MCF 10A (cell line): ENCODE measurements at places on chromosomes 3 and 15.

GRCh38 chr3:25785826-25786225 is 2.6 kb upstream of the NGLY1 start:
- no peak for DNase-seq

GRCh38 chr3:141825216-141826011 is 51.0 kb upstream of the ATP1B3 start:
- DNase-seq: peak; percentile 62

GRCh38 chr3:36674816-36675215 is 89.5 kb downstream of the DCLK3 start:
- DNase-seq: no peak

DNA sequence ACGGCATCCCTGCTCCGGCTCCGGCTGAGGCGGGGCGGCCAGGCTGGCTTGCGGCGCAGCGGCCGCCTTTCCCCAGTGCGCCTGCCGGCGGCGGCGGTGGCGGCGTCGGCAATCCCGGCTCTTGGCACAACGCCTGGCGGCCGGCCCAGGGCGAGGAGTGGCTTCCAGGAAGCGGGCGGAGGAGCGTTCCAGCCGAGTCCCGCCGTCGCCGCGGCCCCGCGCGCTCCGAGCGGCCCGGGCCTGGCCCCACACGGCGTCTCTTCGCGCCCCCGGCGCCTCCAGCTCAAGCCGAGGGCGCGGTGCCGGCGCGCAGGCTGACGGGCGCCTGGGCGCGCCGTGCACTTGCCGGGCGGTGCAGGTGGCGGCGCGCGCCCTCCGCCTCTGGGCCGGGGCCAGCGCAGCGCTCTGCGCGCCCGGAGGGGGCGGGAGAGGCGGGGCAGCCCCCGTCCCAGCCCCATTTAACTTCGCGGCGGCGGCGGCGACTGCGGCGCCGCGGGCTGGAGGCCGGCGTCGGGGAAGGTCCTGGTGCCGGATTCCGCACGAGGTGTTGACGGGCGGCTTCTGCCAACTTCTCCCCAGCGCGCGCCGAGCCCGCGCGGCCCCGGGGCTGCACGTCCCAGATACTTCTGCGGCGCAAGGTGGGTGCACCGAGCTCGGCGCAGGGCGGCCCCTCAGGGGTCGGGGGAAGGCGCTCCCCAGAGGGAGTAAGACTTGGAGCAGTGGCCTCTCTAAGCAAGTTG is at the start of gene ADAMTSL3:
Gene ADAMTSL3 (plus strand): TSS at position 485 of the 740 bp plus-strand sequence. CDS start 1,639 bp downstream, outside the sequence.
- peak; percentile 71 for DNase-seq

GRCh38 chr3:17730318-17730967 is 12.0 kb downstream of the TBC1D5 start:
- peak; percentile 74 for DNase-seq

GRCh38 chr3:32136703-32137102 is 30.3 kb downstream of the GPD1L start:
- DNase-seq: no peak

GRCh38 chr3:30407651-30408050 is 198.8 kb upstream of the TGFBR2 start:
- no peak for DNase-seq

DNA sequence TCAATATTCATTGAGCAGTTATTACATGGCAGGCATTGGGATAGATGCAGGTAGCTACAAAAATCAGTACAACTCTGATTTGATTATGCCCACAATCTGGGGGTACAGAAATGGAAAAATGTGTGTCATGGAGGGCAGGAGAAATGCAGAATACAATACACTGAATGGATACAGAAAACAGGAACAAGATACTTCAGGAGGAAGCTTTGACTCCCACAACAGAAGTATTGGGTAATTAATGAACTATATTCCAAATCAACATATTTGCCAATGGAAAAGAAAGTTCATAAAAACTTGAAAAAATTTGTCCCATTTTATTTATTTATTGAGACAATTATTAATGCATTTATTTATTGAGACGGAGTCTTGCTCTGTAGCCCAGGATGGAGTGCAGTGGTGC is 207.0 kb downstream of the SUCLG2 start:
- no peak for DNase-seq

- peak; percentile 44 for DNase-seq
Measured at GRCh38 chr15:63896336-63897115, 62.8 kb upstream of the HERC1 start.

GRCh38 chr3:157204431-157204830 is 44.5 kb upstream of the CCNL1 start:
- peak; percentile 49 for DNase-seq

GRCh38 chr3:116280130-116280740 is 165.1 kb downstream of the LSAMP start:
- no peak for DNase-seq

DNA sequence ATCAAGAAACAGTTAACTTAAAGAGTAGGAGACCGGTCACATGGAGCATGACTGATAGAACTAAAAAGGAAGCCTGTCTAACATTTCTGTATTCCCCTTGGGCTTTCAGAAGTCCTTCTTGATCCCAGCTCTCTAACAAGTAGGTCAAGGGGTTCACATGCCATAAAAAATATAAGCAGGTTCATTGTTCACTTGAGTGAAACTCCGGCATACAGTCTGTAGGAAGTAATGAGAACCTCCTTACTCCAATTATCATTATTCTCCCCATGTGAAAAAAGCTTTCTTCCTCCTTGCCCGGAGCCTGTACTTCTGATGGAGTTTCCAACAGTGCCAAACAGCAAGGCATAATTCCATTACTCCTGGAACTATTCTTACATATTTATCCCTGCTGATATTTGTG is 242.8 kb upstream of the CNTN4 start:
- DNase-seq: no peak

- no peak for DNase-seq
Measured at GRCh38 chr3:113719294-113719693, 22.9 kb upstream of the USF3 start.

DNA sequence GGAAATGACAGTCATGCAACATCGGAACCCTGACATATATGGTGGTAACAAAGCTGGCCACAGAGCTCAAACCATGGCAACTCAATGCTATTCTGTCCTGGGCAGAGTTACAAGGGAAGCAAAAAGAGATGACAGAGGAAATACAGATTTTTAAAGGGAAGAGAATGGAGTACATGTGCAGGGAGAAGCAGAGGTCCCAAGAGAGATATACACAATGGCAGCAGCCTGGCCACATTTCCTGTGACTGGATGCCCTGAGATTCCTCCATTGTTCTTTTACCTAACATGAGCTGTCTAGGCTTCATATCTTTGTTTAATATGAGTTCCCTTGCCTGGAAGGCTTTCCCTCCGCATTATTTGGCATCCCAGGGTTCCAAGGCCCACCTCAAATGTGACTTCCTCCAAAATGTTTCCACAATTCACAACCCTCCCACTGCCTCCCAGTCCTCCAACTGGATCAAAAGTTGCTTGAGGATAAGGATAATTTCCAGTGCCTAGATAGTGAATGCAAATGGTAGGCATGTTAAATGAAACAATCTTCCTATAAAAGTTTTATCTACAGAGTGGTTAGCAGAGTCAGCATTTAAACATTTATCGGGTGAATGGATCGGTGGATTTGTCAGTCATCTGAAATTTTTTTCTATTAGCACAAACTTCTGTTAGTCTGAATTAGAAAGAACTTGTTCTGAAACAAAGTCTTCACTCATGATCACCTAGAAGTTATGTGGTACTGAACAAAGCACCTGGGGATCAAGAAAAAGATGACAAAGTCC is 86.2 kb downstream of the DHX30 start:
- DNase-seq: no peak

DNA sequence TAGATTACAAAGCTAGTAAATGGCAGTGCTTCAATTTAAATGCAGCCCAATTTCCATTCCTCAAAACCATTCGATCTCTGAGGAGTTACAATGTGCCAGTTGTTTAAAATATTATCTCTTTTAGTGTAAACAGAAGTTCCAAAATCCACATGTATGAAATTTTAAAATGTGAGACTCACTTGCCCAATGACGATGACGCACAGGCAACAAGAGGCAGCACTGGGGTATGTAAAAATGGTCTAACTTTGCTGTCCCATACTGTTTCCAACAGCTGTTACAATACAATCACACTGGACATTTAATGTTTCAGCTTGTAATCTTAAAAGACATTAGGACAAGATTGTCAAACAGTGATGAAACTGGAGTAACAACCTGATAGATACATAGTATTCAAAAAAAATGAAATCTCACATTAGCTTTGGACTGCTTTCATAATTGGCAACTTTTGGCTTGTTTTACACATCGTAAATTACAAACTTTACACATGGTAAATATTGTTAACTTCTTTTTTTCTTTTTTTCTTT is 12.2 kb downstream of the SLTM start:
- DNase-seq: no peak

DNA sequence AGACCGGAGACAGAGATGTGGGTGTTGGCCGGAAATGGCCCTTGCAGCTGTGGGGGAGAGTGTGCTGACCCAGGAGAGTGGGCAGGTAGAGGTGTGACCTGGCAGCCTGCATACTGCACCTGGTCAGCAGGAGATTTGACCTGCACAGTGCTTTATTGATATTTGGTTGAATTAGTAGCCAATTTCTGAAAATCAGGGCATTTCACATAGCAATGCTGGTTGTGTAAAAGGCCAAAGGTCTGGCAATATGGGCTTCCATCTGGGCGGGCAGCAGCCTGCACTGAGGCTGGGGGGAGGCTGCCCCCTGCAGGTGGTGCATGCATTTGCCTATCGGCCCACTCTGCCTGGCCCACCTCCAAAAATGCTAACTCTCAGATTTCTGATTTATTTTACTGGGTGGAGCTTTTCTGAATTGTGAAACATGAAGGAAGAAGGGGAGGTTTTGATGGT is 9.4 kb upstream of the MGLL start:
- peak; percentile 65 for DNase-seq

DNA sequence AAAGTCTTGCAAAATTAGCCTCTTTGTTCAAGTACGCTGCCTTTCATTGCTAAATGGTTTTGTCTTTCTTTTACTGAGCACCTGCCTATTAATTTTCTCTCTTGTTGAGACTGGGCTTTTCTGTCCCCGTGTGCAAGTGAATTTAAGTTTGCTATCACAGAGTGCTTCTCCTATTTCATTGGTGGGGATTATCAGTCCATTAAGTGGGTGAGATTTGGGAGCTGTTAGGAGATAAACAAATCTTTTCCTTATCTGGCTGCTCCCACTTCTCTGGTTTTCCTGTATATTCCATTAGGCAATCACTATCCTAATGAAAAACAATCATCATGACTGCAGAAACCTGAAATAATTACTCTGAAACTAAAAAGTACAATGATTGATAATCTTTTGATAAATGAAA is 254.2 kb downstream of the NR1D2 start:
- DNase-seq: no peak

DNA sequence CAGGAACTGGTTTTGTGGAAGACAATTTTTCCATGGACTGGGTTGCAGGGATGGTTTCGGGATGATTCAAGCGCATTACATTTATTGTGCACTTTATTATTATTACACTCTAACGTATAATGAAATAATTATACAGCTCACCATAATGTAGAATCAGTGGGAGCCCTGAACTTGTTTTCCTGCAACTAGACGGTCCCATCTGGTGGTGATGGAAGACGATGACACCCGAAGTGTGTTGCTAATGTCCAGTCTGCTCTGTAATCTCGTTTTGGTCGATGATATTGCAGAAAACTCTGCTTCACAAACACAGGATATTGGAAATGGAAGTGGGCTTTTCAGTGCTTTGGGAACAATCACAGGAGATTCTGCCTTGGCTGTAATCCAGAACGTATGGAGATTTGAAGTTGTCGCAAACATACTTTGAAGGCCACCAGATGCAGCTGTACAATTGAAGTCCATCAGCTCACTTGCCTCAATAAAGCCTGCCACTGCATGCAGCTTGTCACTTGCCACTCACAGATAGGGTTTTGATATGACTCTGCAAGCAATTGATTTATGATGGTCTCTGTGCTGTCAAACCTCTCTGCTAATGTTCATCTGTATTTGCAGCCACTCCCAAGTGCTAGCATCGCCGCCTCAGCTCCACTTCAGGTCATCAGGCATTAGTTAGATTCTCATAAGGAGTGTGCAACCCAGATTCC is 141.7 kb downstream of the TJP1 start:
- no peak for DNase-seq

- DNase-seq: no peak
Measured at GRCh38 chr3:11914651-11915050, 68.0 kb upstream of the TAMM41 start.

DNA sequence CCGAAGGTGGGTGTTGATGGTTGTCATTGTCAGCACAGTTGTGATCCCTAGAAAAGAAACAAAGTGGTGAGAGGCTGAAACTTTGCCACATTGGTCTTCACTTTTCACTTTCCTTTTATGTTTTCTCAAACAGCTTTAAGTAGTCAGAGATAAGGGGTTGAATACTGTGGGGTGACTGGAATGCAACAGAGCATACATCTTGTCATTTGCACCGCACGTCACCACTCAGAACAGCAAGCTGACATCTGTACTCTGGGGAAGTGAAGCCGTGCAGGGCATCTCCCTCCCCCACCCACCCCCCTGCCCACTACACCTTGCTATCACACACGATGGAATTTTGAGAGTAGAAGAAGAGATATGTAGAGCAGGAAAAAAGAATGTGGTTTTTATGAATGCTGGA is 211.7 kb downstream of the GABRB3 start:
- no peak for DNase-seq

GRCh38 chr3:33833408-33834095 is 35.1 kb downstream of the PDCD6IP start:
- DNase-seq: no peak

DNA sequence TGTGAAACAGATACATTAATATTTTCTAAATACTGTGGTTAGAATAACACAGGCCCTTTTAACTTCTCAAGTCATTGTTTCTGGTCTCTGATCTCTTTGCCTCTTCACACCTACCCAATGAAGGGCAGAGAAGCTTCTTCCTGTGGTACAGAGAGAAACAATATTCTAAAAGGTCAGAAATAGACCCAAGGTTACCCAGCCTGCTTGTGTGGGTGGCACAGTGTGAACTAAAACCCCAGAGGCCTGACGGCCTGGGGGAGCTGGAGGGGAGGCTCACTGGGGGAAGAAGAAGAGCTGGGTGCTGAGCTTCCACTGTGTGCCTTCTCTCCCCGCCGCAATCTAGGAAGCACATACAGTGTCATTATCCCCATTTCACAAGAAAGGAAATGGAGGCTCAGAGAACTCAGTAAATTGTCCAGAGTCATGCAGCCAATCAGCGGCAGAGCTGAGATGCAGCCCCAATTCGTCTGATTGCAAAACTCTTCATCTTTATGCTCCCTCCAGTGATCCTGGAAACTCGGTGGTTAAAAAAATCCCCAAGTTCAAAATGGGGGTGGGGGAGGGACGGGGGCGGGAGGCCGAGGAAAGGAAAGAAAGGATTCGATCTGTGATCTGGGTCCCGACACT is 64.1 kb upstream of the HEG1 start:
- DNase-seq: no peak
